ENCODE measurements at places on chromosomes 13 and 19.

- DNase-seq, result no peak
Measured at GRCh38 chr19:33797802-33798671, 1.4 kb downstream of the KCTD15 start.

DNA sequence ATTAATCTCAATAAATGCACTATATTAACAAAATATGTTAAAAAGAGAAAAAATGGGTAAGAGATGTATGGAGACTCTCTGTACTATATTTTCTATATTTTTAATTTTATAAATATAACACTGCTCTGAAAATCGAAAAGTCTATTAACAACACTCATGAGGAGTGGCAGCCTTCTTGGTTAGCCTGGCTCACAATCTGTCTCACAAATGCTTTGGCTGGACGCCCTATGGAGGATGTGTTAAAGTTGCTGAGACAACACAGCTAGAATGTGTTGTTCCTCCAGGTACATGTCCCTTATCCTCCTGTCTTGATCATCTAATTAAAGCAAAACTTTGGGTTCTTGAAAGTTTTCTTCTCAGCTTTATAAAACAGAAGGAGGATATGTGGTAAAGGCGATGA is 396.6 kb upstream of the PCDH20 start:
- no peak for DNase-seq

- DNase-seq, result no peak
Measured at GRCh38 chr13:24605923-24606372, 74.3 kb upstream of the ATP12A start.

DNA sequence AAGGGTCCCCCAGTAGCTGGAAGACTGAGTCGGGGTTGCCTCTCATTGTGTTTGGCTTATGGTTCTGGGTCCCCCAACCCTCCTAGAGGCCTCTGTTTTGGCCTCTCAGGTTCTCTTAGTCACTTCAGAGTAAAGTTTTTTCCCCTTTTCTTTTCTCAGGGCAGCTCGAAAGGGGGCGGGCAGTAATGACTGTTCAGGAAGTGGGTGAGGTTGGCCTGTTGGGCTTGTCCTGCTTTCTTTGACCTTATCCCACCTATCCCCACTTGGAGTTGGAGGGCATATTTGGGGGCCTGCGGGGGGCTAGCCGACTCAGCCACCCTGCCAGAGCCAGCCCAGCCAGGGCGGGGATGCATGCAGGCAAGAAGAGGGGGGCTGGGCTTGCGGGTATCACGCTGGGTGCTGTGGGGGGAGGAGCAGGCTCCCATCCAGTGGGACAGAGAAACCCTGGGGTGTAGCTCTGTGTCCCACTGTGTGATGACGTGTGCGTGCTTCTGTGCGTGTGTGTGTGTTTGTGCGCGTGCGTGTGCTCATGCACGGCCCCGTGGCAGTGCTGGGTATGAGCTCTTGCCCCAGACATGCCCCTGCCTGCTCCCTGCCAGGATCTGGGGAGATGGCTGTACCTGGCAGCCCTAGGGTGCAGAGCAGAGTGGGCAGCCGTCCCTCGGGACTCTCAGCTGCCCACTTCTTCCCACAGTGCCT is 1.4 kb downstream of the CIC start:
- DNase-seq, result no peak

GRCh38 chr13:97124915-97125809 is 97.0 kb upstream of the MBNL2 start:
- DNase-seq, result no peak

- DNase-seq, result no peak
Measured at GRCh38 chr13:98749501-98749900, 3.0 kb downstream of the SLC15A1 start.

- no peak for DNase-seq
Measured at GRCh38 chr13:111011899-111012298, 97.0 kb upstream of the ANKRD10 start.

DNA sequence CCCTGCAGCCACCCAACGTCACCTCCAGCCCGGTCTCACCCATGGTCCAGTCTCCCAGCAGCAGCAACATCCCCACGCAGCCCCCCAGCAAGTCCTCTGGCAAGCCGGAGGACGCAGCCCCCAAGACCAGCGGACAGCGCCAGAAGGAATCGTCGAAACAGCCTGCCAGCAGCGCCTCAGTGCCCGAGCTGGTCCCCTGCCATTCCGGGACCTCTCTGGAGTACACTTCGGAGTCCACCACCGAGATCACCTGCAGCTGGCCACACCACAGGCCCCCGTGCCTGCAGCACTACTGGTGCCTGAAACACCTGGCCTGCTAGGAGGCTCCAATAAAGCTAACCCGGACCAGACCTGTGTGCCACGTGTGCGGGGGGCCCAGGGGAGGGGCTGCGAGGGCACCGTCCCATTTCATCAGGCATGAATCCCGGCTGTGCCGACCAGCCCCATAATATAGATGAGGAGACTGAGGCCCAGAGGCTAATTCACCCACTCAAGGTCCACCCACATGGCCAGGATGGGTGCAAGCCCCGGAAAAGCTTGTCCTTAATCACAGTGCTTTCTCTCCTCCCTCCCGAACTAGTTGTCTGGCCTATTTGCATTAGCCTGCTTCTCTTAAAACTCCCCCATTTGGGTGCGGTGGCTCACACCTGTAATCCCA is 6.7 kb downstream of the REEP6 start:
- no peak for DNase-seq

DNA sequence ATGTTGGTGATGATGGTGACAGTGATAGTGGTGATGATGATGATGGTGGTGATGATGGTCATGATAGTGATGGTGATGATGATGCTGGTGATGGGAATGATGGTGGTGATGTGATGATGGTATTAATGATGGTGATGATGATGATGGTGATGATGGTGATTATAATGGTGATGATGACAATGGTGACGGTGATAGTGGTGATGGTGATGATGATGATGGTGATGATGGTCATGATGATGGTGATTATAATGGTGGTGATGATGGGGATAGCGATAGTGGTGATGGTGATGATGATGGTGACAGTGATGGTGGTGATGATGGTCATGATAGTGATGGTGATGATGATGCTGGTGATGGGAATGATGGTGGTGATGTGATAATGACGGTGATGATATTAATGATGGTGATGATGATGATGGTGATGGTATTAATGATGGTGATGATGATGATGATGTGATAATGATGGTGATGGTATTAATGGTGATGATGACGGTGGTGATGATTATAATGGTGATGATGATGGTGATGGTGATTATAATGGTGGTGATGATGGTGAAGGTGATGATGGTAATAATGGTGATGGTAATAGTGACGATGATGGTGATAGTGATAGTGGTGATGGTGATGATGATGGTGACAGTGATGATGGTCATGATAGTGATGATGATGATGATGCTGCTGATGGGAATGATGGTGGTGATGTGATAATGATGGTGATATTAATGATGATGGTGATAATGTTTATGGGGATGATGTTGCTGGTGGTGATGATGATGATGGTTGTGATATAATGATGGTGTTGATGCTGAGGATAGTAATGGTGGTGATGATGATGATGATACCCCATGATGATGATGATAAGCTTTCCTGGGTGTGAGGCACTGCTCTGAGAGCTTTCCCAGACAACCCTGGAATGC is 7.7 kb downstream of the C13orf46 start:
- no peak for DNase-seq

DNA sequence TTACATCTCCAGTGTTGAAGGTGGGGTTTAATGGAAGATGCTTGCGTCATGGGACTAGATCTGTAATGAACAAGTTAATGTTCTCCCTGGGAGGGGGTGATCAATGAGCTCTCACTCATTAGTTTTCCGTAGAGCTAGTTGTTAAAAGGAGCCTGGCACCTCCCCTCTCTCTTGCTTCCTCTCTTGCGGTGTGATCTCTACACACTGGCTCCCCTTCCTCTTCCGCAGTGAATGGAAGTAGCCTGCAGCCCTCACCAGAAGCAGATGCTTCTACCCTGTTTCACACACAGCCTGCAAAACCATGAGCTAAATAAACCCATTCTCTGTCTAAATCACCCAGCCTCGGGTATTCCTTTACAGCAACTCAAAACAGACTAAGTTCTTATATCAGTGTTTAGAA is 318.8 kb downstream of the SLITRK1 start:
- DNase-seq, result no peak

DNA sequence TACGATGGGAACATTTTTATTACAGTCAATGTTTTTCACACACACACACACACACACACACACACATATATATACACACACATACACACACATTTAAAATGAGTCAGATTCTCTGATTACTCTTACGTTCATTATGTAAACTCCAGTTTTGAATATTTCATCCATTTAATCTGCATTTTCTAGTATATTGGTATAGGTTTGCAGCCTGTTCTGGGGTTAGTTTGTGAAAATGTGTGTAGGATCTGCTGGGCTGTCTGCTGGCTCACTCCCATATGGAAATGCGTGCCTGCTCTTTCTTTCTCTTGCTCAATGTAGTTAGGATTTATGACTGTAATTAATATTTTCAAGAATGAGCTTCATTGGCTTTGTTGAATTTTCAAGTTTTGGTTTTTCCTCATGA is 7.1 kb downstream of the LILRB2 start:
- no peak for DNase-seq

GRCh38 chr13:21013682-21014038 is 47.7 kb downstream of the LATS2 start:
- DNase-seq, result no peak

- no peak for DNase-seq
Measured at GRCh38 chr19:58196901-58197616, 14.2 kb downstream of the ZNF274 start.

GRCh38 chr19:31641591-31641990 is 292.4 kb upstream of the TSHZ3 start:
- DNase-seq, result no peak

- DNase-seq, result no peak
Measured at GRCh38 chr13:106691341-106691740, 123.4 kb upstream of the ARGLU1 start.

DNA sequence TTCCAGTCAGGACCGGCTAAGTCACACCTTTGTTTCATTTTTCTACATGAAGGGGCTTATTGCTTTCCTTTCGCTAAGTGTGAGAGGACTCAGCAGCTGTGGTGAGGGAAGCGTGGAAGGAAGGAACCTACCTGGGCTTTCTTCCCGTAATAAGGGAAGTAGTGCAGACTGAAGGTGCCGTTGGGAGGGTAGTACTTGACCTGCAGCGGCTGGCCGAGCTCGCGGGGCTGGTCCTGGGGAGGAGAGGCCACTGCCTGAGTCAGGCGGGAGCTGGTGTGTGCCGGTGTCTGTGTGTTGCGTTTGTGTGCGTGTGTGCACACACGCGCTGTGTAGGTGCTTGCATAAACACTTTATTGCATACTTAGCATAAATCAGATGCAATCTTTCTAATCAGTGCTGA is 7.7 kb downstream of the ATP4B start:
- DNase-seq, result no peak

GRCh38 chr13:48817166-48817802 is 158.4 kb upstream of the FNDC3A start:
- no peak for DNase-seq

GRCh38 chr19:6521718-6522646 is 8.8 kb upstream of the TNFSF9 start:
- no peak for DNase-seq

DNA sequence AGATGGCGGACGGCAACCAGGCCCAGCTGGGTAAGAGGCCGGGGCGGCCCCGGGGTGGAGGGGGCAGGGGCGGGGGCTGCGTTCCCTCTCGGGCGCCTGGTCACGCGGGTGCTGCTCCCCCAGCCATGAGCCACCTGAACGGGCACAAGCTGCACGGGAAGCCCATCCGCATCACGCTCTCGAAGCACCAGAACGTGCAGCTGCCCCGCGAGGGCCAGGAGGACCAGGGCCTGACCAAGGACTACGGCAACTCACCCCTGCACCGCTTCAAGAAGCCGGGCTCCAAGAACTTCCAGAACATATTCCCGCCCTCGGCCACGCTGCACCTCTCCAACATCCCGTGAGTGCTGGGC is 11.1 kb downstream of the PTBP1 start:
- no peak for DNase-seq

- DNase-seq, result no peak
Measured at GRCh38 chr19:28349604-28350003, 863.3 kb downstream of the UQCRFS1 start.

GRCh38 chr13:66559093-66559492 is 671.0 kb downstream of the PCDH9 start:
- no peak for DNase-seq

GRCh38 chr19:47376589-47377144 is 27.6 kb downstream of the DHX34 start:
- DNase-seq, result no peak

GRCh38 chr13:110137680-110138009 is 169.3 kb downstream of the COL4A1 start:
- no peak for DNase-seq

DNA sequence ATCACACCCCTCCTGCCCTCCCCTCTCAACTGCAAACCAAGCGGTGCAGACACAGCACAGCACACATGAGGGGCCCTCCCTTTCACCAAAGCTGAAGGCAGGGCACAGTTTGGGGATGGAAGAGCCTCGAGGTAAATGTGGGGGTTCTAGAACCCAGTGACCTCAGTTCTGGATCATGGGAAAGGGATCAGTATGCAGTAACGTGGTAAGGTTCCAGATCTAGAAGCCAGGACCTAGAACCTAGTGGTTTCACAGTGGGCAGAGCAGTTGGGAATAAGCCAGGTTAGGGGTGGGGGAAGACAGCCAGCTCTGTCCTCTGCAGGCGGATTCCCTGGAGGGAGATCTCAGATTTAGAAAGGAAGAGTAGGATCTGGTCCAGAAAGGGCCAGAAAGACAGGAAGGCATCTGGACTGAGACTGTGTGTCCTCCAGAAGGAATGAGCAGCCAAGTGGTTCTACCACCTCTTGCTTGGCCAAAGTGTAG is 3.1 kb downstream of the FTL start:
- no peak for DNase-seq

DNA sequence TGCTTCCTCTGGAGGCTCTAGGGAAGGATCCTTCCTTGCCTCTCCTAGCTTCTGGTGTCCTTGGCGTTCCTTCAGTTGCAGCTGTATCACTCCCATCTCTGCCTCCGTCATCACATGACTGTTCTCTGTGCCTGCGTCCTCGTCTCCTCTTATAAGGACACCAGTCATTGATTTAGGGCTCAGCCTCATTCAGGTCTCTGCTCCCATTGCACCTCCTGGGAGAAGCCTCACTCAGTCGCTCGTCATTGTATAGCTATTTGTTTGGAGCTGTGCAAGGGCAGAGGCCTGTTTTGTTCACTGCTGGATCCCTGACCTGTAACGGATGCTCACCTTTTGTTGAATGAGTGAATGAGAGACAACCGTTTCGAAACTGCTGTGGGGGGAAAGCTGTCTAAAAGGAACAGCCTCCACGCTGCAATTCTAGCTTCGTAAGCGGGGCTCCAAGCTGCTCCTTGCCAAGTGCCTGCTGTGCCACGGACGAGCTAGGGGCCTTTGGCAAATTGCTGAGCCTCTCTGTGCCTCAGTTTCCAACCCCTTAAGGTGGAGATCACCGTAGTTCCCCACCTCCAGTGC is 17.2 kb downstream of the BRSK1 start:
- no peak for DNase-seq

GRCh38 chr19:39405261-39405957 is 1.2 kb upstream of the ZFP36 start:
- DNase-seq, result no peak

- DNase-seq, result no peak
Measured at GRCh38 chr13:79557666-79558065, 76.7 kb downstream of the NDFIP2 start.
